T-helper 17 cell (primary cell): ENCODE measurements at places on chromosomes 13 and 19. TPM values are rescaled to one million over a fixed set of nuclear protein-coding genes. Genes with fewer than 3 reads are reported as not detected.

The CYP2B6 gene
- total RNA-seq: not detected

The ADAMTSL5 gene
- 5.6 TPM for total RNA-seq

The LILRB2 gene
- total RNA-seq: 6.3 TPM

The GPALPP1 gene
- 25.4 TPM for total RNA-seq

The SLC46A3 gene
- 11.7 TPM for total RNA-seq

The ATP4B gene
- not detected for total RNA-seq

The THOP1 gene
- total RNA-seq: 24.2 TPM

The SIGLEC10 gene
- total RNA-seq: 2.7 TPM

The CCNA1 gene
- not detected for total RNA-seq

The CGB5 gene
- not detected for total RNA-seq

The GRIK5 gene
- total RNA-seq: 0.42 TPM

The NALCN gene
- total RNA-seq: not detected

The SERPINE3 gene
- not detected for total RNA-seq

The OR4F17 gene
- total RNA-seq: not detected

The GPI gene
- total RNA-seq: 122 TPM

GRCh38 chr19:35348911-35349611, 1.4 kb downstream of the FFAR1 start:
- peak overlapping the region; percentile 83 for H3K27ac ChIP-seq
- H3K4me3 ChIP-seq: no peak overlapping the region
- H3K36me3 ChIP-seq: no peaks in the 10 kb centered on the region
- H3K4me1 ChIP-seq: peaks cover 32% of the 10 kb centered on the region

- no peak for DNase-seq
- peaks cover 2% of the 10 kb centered on the region for H3K36me3 ChIP-seq
- no peak overlapping the region for H3K27ac ChIP-seq
- H3K27me3 ChIP-seq: no peaks in the 10 kb centered on the region
- H3K4me3 ChIP-seq: no peak overlapping the region
- H3K4me1 ChIP-seq: peaks cover 22% of the 10 kb centered on the region
Measured at GRCh38 chr13:51412431-51412830, 40.4 kb downstream of the INTS6 start.

- no peak for DNase-seq
- H3K36me3 ChIP-seq: peaks cover 7% of the 10 kb centered on the region
- H3K27me3 ChIP-seq: no peaks in the 10 kb centered on the region
- H3K4me3 ChIP-seq: no peak overlapping the region
- H3K4me1 ChIP-seq: peaks cover 30% of the 10 kb centered on the region
Measured at GRCh38 chr13:31927219-31927653, 104.3 kb upstream of the FRY start.

GRCh38 chr19:35437406-35437951, 10.6 kb upstream of the FFAR2 start:
- DNase-seq: no peak
- no peak overlapping the region for H3K4me3 ChIP-seq
- no peaks in the 10 kb centered on the region for H3K36me3 ChIP-seq
- peaks cover 14% of the 10 kb centered on the region for H3K4me1 ChIP-seq
- peaks cover 5% of the 10 kb centered on the region for H3K27me3 ChIP-seq
- no peak overlapping the region for H3K27ac ChIP-seq

DNA sequence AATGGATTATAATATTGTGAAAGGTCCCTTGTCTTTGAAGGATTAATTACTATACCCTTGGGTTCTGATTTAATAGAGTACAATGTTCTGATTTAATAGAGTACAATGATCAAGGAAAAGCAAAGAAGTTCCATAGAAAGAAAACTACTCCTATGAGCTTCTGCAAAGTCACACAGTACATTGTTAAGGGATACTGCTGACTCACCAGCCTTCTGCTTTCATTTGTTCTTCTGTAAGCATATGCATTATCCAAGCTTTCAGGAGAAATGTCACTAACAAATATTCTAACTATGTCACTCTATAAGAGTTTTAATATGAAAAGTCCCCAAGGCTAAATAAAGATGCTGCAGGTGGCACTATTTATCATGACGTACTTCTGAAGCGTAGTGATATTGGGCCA, 396.7 kb downstream of the RFC3 start:
- no peaks in the 10 kb centered on the region for H3K4me1 ChIP-seq
- no peak overlapping the region for H3K4me3 ChIP-seq
- no peak for DNase-seq
- H3K27me3 ChIP-seq: no peaks in the 10 kb centered on the region
- H3K36me3 ChIP-seq: no peaks in the 10 kb centered on the region

GRCh38 chr13:73657821-73658540, 476.2 kb downstream of the KLF12 start:
- no peak overlapping the region for H3K4me3 ChIP-seq
- no peak overlapping the region for H3K27ac ChIP-seq
- H3K36me3 ChIP-seq: no peaks in the 10 kb centered on the region
- H3K4me1 ChIP-seq: peaks cover 4% of the 10 kb centered on the region
- H3K27me3 ChIP-seq: no peaks in the 10 kb centered on the region
- no peak for DNase-seq

GRCh38 chr13:68846663-68847062, 1261.0 kb upstream of the ATXN8OS start:
- no peak overlapping the region for H3K27ac ChIP-seq
- no peaks in the 10 kb centered on the region for H3K27me3 ChIP-seq
- DNase-seq: no peak
- no peaks in the 10 kb centered on the region for H3K36me3 ChIP-seq

DNA sequence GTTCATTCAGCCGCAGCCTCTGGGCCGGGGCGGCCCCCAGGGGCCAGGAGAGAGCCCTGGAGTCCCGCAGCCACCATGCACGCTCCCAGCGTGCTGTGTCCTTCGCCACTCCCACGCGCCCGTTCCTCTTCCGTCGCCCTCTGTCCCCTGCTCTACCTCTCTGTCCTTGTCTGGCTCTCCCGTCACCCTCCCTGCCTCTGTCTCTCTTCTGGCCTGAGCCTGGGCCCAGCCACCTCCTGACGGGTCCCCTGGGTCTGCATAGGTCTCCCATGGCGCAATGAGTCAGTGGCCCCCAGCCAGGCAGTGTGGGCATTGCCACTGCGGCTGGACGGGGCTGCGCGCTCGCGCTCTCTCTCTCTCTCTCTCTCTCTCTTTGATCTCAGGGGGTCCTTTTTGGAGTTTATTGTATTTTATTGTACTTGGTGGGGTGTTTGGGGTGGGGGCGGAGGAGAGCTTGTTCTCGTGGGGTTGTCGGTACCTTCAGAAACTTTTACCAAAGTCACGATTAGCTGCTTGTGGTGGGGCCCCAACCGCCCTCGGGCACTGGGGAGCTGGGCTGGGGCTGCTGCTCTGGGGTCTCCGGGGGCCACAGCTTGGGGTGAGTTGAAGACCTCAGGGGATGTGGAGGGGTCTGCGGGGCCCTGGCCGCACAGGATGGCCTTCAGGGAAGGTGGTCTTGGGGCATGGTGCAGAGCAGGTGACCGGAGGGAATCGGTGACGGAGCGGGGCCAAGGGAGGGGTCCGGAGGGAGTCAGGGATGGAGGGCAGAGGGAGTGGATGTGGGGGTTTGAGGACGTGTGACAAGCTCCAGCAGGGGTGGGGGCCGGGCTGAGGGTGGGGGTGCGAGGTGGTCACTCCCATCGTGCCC, 1.7 kb upstream of the TGFBR3L start:
- H3K4me1 ChIP-seq: peaks cover 11% of the 10 kb centered on the region
- H3K27me3 ChIP-seq: peaks cover 6% of the 10 kb centered on the region
- no peak overlapping the region for H3K27ac ChIP-seq
- H3K36me3 ChIP-seq: peaks cover 11% of the 10 kb centered on the region

- peaks cover 3% of the 10 kb centered on the region for H3K4me1 ChIP-seq
- H3K27ac ChIP-seq: no peak overlapping the region
- H3K27me3 ChIP-seq: no peaks in the 10 kb centered on the region
Measured at GRCh38 chr13:21463424-21463823, 4.3 kb upstream of the ZDHHC20 start.

DNA sequence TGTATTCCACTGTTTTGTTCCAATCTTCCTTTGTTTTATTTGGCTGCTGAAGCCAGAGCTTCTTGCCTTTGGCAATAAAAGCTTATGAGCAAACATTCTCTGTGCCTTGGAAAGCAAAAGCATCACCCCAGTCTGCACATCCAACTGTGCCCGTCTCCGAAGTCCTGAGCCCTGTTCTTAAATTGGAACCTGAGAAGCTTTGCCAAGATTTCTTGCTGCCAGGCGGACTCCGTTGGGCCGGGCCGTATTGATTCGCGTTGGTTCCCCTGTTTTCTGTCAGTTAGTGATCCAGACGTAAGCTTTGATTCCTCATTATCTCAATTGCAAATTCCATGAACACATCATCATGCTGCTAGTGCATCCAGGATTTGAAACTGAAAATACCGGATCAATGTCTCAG, 793.0 kb downstream of the OLFM4 start:
- no peaks in the 10 kb centered on the region for H3K4me1 ChIP-seq
- H3K36me3 ChIP-seq: no peaks in the 10 kb centered on the region
- DNase-seq: no peak
- no peak overlapping the region for H3K27ac ChIP-seq

DNA sequence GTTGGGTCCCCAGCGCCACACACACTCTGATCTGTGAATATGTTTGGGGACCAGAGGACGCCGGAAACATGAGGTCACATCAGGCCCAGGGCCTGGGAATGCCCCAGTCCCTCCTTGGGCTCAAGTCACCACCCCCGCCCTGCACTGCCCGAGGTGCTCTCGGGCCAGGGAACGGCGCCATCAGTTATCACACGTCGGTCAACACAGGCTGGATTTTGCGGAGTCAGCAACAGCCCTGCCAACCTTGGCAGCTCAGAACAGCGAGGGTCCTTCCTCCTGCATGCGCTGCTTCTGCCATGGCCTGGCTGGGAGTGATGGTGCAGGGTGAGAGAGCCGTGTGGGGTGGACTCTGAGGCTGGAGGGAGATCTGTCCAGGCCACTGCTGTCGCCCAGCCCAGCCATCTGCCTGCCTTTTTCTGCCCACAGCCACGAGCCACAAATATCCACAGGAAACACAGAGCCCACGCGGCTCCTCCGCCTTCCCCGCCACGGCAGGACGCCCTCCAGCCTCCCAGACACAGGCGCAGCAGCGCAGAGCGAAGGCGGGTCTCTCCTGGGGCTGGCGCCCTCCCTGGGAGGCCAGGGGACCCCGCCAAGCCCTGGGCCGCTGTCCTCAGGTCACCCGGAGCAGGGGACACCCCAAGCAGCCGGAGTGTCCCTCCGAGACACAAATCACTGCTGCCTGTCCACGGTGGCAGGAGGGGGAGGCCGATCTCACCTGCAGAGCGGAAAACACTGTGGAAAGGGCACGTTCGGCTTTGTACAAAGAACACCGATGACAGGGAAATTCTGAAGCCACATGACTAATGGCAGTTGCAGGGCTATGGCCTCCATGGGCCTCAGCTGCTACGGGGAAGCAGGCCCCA, 31.6 kb upstream of the CACTIN start:
- H3K4me3 ChIP-seq: no peak overlapping the region
- no peak for DNase-seq
- peaks cover 2% of the 10 kb centered on the region for H3K4me1 ChIP-seq
- H3K36me3 ChIP-seq: peaks cover 7% of the 10 kb centered on the region

- no peaks in the 10 kb centered on the region for H3K27me3 ChIP-seq
- H3K27ac ChIP-seq: peak overlapping the region; percentile 94
- H3K4me1 ChIP-seq: peaks cover 33% of the 10 kb centered on the region
- peaks cover 5% of the 10 kb centered on the region for H3K36me3 ChIP-seq
- H3K4me3 ChIP-seq: peak overlapping the region; percentile 92
Measured at GRCh38 chr19:2270423-2271233, 11.3 kb downstream of the PEAK3 start.

DNA sequence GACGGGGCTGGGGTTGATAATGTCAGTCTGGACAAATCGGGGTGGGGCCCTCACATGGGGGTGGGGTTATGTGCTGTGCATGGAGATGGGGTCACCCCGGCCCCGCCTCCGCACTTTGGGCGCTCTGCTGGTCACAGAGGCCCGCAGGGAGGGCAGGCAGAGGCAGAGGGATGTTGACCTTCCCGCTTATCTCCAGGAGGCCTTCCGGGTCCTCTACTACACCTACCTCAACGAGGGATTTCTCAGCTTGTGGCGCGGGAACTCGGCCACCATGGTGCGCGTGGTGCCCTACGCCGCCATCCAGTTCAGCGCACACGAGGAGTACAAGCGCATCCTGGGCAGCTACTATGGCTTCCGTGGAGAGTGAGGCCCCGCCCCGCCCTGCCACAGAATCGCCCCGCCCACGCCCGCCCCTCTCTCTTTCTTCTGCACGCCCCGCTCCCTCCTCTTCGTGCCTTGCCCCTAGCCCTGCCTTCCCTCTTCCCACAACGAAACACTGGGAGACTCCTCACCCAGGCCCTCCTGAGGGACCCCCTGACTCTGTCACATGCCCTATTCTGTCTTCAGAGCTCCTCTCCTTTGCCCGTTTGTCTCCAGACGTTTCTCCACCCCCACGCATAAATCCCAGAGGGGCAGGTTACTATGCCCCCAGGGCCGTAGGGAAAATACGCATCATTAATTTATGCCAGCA, 32.8 kb downstream of the TMEM161A start:
- H3K4me3 ChIP-seq: no peak overlapping the region
- no peaks in the 10 kb centered on the region for H3K27me3 ChIP-seq
- DNase-seq: no peak
- peaks cover 2% of the 10 kb centered on the region for H3K36me3 ChIP-seq
- H3K27ac ChIP-seq: no peak overlapping the region

- peaks cover 29% of the 10 kb centered on the region for H3K27me3 ChIP-seq
- no peaks in the 10 kb centered on the region for H3K4me1 ChIP-seq
- no peak overlapping the region for H3K27ac ChIP-seq
- DNase-seq: no peak
- no peak overlapping the region for H3K4me3 ChIP-seq
Measured at GRCh38 chr19:29397748-29398147, 128.0 kb upstream of the VSTM2B start.

DNA sequence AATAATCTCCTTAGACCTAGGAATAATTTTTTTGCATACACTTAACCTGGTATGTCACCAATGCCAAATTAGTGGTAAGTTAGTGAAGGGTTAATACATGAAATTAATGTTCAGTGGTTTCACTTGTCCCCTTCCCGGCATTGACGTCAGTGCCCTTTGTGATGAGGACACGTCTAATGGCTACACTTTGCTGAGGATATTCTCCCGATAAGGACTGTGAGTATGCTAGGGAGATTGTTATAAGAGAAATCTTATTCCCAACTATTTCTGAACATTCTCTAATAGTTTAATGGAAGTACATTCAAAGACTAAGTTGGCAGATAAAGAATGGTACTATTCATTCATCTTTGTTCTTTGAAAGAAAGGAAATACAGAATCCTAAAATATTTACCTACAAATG, 102.4 kb downstream of the TNFRSF19 start:
- no peaks in the 10 kb centered on the region for H3K36me3 ChIP-seq
- peaks cover 42% of the 10 kb centered on the region for H3K27me3 ChIP-seq
- no peak overlapping the region for H3K4me3 ChIP-seq
- H3K27ac ChIP-seq: no peak overlapping the region
- H3K4me1 ChIP-seq: peaks cover 2% of the 10 kb centered on the region
- DNase-seq: no peak

DNA sequence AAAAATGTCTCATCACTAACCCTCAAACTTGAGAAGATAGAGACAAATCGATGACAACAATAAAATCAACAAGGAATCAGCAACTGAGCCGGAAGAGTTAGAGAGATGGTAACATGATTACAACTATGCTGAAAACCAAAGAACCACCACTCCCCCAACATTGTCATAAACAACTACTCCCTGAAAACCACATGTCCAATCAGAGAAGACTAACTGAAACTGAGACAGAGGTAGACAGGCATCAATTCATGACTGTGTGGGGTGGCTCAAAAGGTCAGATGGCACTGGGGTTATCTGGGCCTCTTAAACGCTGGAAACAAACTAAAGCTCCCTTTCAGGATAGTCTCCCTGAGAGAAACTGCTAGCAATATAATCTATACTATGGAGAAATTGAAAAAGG, 488.8 kb downstream of the KCTD12 start:
- peak overlapping the region; percentile 39 for H3K27ac ChIP-seq
- DNase-seq: no peak
- no peaks in the 10 kb centered on the region for H3K4me1 ChIP-seq
